IMR-90 (cell line): ENCODE measurements at places on chromosomes 12 and 14. TPM values are rescaled to one million over a fixed set of nuclear protein-coding genes. Genes with fewer than 3 reads are reported as not detected.

DNA sequence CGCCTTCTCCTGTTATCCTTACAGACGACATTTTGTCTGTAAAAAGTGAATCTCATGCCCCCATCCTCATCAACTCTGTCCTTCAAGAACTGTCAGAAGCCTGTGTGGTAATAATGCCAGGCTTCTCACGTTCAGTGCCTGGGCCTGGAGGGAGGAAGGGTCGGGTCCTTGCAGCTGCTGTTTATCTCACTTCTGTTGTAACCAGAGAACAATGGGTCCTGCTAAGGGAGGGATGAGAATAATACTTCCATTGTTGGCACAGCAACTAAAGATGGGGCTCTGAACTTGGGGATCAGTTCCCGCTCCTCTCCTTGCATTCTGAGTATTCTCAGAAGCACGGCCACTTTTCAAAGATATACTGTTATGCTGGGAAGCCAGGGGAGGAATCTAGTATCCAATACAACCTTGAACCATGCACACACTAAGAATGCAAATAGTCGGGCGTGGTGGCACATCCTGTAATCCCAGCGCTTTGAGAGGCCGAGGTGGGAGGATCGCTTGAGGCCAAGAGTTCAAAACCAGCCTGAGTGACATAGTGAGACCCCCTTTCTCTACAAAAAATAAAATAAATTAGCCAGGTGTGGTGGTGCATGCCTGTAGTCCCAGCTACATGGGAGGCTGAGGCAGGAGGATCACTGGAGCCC lies 38.8 kb upstream of the NINJ2 start:
- peaks cover 17% of the 10 kb centered on the region for H3K27me3 ChIP-seq
- DNase-seq, result no peak
- no peaks in the 10 kb centered on the region for H3K4me1 ChIP-seq
- H3K4me3 ChIP-seq, result no peak overlapping the region
- no peak overlapping the region for H3K27ac ChIP-seq

DNA sequence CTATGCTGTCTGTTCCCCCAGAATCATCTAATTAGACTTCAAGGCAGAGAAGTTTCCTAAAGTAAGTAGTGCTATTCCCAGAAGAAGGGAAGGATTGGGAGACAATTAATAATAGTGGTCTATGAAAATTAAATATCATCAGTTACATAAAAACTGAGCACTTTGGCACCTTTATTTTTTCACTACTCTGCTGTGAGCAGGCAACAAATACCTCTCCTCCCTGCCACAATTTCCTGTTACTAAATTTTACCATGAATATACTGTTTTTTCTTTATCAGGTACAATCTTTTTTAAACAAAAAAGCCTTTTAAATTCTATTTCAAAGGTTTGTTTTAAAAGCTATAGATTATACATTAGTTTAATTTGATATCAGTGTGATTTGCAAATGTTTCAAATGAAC lies 29.4 kb upstream of the KRAS start:
- no peaks in the 10 kb centered on the region for H3K36me3 ChIP-seq
- DNase-seq, result no peak
- peaks cover 4% of the 10 kb centered on the region for H3K4me1 ChIP-seq
- no peaks in the 10 kb centered on the region for H3K27me3 ChIP-seq
- H3K4me3 ChIP-seq, result no peak overlapping the region

DNA sequence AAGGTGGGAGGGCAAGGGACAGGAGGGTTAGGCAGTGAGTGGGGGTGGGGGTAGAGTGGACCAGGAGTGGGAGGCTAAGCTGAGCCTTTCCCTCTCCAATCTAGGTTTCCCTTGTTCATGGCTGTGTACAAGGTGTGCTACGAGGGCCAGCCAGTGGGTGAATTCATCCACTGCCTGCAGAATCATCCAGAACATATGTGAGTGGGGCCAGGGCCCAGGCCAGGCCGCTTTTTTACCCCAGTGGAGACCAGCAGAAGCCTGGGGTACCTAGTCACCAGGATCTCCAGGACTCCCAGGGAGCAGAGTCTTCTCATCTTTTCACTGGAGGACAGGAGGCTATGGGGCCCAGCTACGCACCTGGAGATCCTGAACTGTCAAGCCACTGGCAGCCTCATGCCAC lies 2.7 kb upstream of the COX14 start:
- no peak for DNase-seq
- no peaks in the 10 kb centered on the region for H3K36me3 ChIP-seq
- H3K27me3 ChIP-seq, result peaks cover 4% of the 10 kb centered on the region; the same call in 1 of the 2 replicates
- no peak overlapping the region for H3K27ac ChIP-seq

GRCh38 chr12:21073129-21073528 lies 57.9 kb upstream of the SLCO1B1 start:
- no peaks in the 10 kb centered on the region for H3K4me1 ChIP-seq
- H3K27ac ChIP-seq, result no peak overlapping the region
- H3K27me3 ChIP-seq, result no peaks in the 10 kb centered on the region

GRCh38 chr12:27619308-27619707 lies 76.9 kb upstream of the REP15 start:
- H3K36me3 ChIP-seq, result no peaks in the 10 kb centered on the region
- no peaks in the 10 kb centered on the region for H3K27me3 ChIP-seq
- no peak overlapping the region for H3K4me3 ChIP-seq

- no peak for DNase-seq
- no peak overlapping the region for H3K4me3 ChIP-seq
- H3K27ac ChIP-seq, result no peak overlapping the region
- no peaks in the 10 kb centered on the region; the same call in 1 of the 2 replicates for H3K27me3 ChIP-seq
- H3K36me3 ChIP-seq, result peaks cover 6% of the 10 kb centered on the region; the same call in 1 of the 2 replicates
Observed at GRCh38 chr12:95701722-95702418, 88.7 kb downstream of the NTN4 start.

GRCh38 chr14:85597701-85598100 lies 67.8 kb downstream of the FLRT2 start:
- H3K4me1 ChIP-seq, result no peaks in the 10 kb centered on the region; the same call in 1 of the 2 replicates
- no peaks in the 10 kb centered on the region; the same call in 1 of the 2 replicates for H3K36me3 ChIP-seq
- H3K27ac ChIP-seq, result no peak overlapping the region
- no peaks in the 10 kb centered on the region for H3K27me3 ChIP-seq
- DNase-seq, result no peak

DNA sequence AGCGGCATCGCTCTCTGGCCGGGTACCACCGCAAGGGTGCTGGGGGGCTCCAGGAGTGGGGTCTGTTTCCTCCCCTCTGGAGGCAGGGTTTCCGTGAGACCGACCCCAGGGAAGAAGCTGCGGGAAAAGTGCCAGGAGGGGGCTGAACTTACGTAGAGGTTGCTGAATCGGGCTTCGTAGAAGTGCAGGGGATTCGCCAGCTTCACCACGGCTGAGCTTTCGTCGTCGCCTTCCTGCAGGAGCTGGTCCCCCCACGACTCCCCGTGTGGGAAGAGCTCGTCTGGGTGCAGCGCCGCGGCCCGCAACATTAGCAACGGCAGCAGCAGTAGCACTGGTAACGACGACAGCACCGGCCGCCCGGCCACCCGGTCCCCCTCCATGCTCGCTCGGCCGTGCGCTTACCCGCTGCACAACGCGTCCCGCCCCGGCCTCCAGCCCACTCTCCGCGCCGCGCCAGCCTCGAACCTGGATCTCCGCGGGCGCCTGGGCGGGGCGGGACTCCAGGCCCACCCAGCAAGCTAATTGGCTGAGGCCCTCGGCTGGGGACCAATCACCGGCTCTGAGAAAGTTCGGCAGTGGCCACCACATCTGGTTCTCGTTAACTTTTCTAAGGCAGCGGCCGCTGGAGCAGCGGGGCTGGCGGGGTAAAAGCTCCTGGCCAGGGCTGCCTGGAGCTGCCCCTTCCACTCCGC lies at the start of gene NID2:
Gene NID2, minus strand, starts transcription at position 445 of the 692 bp plus-strand sequence. Its CDS starts 65 bp downstream, at position 380.
- peak; percentile 95 for DNase-seq
- H3K36me3 ChIP-seq, result peaks cover 8% of the 10 kb centered on the region
- peaks cover 22% of the 10 kb centered on the region for H3K4me1 ChIP-seq
- H3K27ac ChIP-seq, result peak within 1 kb of the TSS; percentile 97
- H3K27me3 ChIP-seq, result no peaks in the 10 kb centered on the region

DNA sequence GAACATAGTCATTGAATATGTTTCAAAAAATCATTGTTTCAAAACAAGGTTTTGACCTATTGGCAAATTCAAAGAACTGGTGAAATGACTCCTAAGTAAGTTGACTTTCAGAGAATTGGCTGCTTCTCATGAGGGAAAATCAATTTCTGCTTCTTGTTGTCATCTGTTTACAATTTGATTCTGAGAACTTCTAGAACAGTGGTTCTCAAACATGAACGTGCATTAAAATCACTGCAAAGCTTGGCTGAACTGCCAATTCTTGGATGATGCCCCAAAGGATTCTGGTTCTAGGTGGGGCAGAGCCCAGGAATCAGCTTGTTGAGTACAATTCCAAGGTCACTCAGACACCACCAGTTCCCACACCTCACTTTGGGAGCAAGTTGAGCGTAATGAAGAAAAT lies 83.9 kb downstream of the ZFP36L1 start:
- H3K4me1 ChIP-seq, result peaks cover 6% of the 10 kb centered on the region
- H3K36me3 ChIP-seq, result no peaks in the 10 kb centered on the region
- no peak for DNase-seq
- no peak overlapping the region for H3K27ac ChIP-seq
- H3K27me3 ChIP-seq, result no peaks in the 10 kb centered on the region; the same call in 1 of the 2 replicates
- no peak overlapping the region for H3K4me3 ChIP-seq

DNA sequence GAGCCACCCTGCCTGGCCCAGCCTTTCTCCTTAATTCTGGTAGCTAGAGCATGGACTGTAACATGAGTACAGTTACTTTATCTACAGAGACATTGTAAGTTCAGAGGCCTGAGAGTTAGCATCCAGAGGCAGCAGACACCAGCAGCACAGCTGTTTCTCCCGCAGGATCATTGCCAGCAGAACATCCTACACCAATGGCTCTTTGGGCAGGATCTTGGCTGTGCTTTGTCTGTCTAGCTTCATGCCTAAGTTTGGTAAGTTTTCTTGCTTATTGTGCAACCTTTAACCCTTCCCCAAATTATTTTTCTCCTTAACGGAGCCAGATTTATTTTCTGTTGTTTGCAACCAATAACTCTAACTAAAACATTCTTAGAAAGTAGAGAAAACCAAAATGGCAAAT lies 21.6 kb downstream of the C12orf71 start:
- no peak overlapping the region for H3K4me3 ChIP-seq
- no peaks in the 10 kb centered on the region for H3K27me3 ChIP-seq
- no peaks in the 10 kb centered on the region for H3K36me3 ChIP-seq
- H3K27ac ChIP-seq, result no peak overlapping the region

DNA sequence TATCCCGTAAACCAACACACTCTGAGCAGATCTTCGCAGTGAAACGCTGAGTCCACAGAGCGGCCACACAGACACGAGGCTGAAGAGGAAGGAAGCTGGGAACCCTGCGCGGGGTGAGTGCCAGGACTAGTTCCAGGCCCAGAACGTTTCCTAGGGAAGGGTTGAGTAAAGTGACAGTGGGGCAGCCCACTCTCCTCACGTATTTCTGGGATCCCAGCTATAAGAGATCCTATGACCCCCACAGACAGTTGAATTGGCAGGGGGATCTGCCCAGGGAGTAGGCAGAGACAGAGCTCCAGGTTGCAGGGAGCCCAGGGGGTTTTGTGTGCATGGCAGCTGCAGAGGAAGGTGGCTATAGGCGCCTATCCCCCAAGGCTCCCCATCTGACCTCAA lies 51.1 kb downstream of the GTF2A1 start:
- H3K4me3 ChIP-seq, result peak overlapping the region; percentile 47
- H3K4me1 ChIP-seq, result peaks cover 9% of the 10 kb centered on the region; the same call in 1 of the 2 replicates
- no peaks in the 10 kb centered on the region for H3K36me3 ChIP-seq
- peak; percentile 7 for DNase-seq

DNA sequence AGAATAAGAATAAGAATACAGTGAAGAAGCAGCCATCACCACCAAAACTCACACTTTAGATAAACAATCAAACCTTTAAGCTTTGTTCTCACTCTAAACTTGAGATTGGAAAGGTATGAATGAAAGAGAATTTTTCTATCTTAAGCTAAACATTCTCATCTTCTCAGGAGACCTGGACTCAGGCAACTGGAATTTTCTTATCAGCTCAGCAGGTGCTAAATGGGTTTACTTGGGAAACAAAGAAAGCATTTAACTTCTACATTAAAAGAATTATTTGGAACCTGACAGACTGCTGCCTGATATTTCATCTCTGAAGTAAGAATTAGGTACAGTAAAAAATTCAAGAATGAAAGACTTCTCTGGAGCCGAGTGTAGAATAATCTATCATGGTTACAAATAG lies 20.7 kb upstream of the KERA start:
- no peaks in the 10 kb centered on the region for H3K27me3 ChIP-seq
- H3K4me1 ChIP-seq, result no peaks in the 10 kb centered on the region
- H3K27ac ChIP-seq, result no peak overlapping the region

- H3K36me3 ChIP-seq, result no peaks in the 10 kb centered on the region
- H3K4me1 ChIP-seq, result no peaks in the 10 kb centered on the region
- no peaks in the 10 kb centered on the region for H3K27me3 ChIP-seq
- no peak overlapping the region for H3K27ac ChIP-seq
Observed at GRCh38 chr14:68718023-68718990, 74.6 kb downstream of the ZFP36L1 start.

DNA sequence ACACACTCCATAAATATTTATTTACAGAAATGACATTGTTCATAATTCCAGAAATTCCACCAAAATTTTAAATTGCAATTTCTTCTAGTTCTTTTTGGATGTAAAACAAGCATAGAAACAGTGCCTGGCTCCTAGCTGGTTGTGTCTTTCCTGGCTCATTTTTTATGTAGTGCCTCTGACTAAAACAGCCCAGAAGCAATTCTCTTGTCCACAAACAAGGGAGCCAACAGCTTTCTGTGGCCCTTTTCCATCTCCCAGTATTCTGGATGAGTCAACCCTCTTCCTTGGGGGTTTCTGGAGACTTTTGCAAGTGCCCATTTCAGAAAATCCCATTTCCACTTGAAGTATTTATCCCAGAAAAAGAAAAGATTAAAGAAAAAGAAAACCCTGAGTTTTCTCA lies 141.4 kb downstream of the PHLDA1 start:
- no peak overlapping the region for H3K4me3 ChIP-seq
- no peaks in the 10 kb centered on the region for H3K27me3 ChIP-seq
- DNase-seq, result peak; percentile 34
- H3K4me1 ChIP-seq, result peaks cover 5% of the 10 kb centered on the region; the same call in 1 of the 2 replicates
- no peaks in the 10 kb centered on the region for H3K36me3 ChIP-seq

DNA sequence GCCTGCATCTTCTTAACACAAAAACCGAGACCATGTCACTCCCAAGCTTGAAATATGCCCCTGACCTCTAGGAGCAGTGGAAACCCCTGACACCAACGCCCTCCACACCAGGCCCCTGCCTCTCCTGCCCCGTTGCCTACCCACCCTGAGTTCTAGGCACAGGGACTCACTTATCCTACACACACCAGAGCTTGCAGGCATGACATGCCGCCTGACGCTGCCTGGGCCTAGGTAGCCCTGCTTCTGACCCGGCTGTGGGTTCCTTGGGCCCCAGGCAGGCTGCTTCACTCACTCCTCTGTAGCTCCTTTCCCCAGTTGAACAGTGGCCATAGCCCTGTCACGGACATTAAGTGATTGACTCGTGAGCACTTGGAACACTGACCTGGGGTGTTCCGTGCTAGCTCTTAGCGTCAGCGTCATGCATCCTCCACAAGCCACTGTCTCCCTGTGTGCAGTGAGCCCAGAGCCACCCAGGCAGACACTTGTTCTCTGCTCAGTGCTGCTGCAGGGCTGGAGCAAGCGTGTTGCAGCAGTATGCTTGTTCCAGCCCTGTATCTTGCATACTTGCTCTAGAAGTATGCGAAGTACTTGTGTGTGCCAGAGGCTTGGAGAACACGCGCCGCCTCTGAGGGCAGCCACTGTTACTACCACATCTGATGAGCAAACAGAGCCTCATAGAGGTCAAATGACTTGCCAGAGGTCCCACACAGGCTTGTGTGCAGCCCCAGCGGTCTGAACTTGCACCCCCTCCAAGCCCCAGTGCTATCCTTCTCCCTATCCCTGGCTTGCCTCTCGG lies 15.6 kb downstream of the OTUB2 start:
- H3K4me1 ChIP-seq, result peaks cover 9% of the 10 kb centered on the region
- H3K4me3 ChIP-seq, result no peak overlapping the region
- H3K36me3 ChIP-seq, result peaks cover 20% of the 10 kb centered on the region; the same call in 1 of the 2 replicates

GRCh38 chr14:75578786-75579337 lies 442 bp downstream of the FLVCR2 start:
- no peaks in the 10 kb centered on the region for H3K36me3 ChIP-seq
- H3K27ac ChIP-seq, result peak overlapping the region; percentile 48; the same call in 1 of the 2 replicates
- H3K4me1 ChIP-seq, result peaks cover 8% of the 10 kb centered on the region; the same call in 1 of the 2 replicates
- peak; percentile 31 for DNase-seq

KRT75 gene
- not detected in 2 replicates for total RNA-seq

OVCH1 gene
- under 0.01 and 0.18 TPM in 2 replicates for total RNA-seq

PLA2G1B gene
- not detected in 2 replicates for total RNA-seq

CRADD gene
- total RNA-seq, result 12.2 and 14.0 TPM in 2 replicates
